Skeletal muscle cell (primary cell): ENCODE measurements at places on chromosomes 6 and 20.

- no peak for DNase-seq
Measured at GRCh38 chr6:116629563-116629981, 13.3 kb downstream of the RSPH4A start.

GRCh38 chr20:44457016-44457415 lies 18.7 kb upstream of the TTPAL start:
- DNase-seq: no peak

GRCh38 chr6:155530219-155530834 lies 74.7 kb upstream of the NOX3 start:
- no peak for DNase-seq

GRCh38 chr6:4817551-4817950 lies 41.3 kb downstream of the CDYL start:
- no peak for DNase-seq
